Cerebellar nuclear complex (tissue), 1 donor: ENCODE measurements at places on chromosomes 2 and 18.

GRCh38 chr2:170878066-170878465 lies 51.0 kb upstream of the GORASP2 start:
- DNase-seq: no peak

- no peak for DNase-seq
Observed at GRCh38 chr2:69164061-69164778, 151.2 kb downstream of the ANTXR1 start.

- DNase-seq: no peak
Observed at GRCh38 chr2:108593547-108594098, 59.4 kb downstream of the LIMS1 start.

- DNase-seq: no peak
Observed at GRCh38 chr2:3586220-3586619, 8.7 kb upstream of the COLEC11 start.

DNA sequence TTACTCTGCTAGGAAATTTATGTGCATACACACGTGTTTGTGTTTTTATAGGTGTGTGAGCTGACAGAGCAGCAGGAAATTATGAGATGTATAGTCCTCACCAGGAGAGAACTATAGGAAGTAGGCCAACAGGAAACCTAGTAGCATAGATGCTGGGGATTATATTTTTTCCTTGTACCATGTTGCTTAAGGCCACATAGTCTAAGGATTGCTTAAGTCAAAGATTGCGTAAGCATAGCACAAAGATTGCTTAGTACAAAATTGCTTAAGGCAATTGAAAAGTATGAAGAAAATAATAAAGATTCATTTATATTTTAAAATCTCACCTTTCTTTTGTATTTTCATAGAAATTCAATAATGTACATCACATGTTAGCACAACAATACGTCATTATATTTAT lies 18.7 kb upstream of the CCDC102B start:
- DNase-seq: no peak

GRCh38 chr2:104504331-104505073 lies 349.4 kb upstream of the POU3F3 start:
- no peak for DNase-seq

DNA sequence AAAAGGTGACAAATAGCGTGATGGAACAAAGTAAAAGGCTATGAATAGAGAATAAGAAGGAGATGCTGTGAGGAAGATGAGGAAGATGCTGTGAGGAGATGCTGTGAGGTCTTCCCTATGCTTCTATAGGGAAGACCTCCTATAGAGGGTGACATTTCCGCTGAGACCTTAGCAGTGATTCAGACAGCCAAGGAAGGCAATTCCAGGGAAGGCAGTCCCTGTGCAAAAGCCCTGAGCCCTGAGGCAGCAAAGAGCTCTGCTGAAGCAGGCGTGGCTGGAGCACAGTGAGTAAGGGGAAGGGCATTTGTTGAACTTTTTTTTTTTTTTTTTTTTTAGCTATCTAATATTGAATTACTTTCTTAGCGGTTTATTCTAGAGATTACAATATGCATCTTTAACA lies 142.7 kb upstream of the FOSL2 start:
- DNase-seq: no peak

DNA sequence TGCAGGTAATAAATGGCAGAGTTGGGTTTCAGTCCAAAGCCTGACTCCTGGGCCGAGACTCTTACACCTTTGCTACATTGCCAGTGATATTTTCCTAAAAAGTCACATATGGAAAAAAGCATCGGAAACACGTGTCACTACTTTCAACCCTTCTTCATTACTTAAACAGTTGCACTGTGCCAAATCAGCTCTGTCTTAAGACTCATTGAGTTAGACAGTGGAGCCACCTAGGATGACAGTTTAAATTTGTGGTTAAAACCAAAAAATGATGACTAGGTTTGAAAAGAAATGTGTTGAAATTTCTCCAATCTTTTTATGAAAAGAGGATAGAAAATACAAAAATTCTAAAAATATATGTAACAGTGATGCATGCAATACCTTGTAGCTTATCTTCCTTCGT lies 97.5 kb downstream of the TMEM247 start:
- DNase-seq: no peak

DNA sequence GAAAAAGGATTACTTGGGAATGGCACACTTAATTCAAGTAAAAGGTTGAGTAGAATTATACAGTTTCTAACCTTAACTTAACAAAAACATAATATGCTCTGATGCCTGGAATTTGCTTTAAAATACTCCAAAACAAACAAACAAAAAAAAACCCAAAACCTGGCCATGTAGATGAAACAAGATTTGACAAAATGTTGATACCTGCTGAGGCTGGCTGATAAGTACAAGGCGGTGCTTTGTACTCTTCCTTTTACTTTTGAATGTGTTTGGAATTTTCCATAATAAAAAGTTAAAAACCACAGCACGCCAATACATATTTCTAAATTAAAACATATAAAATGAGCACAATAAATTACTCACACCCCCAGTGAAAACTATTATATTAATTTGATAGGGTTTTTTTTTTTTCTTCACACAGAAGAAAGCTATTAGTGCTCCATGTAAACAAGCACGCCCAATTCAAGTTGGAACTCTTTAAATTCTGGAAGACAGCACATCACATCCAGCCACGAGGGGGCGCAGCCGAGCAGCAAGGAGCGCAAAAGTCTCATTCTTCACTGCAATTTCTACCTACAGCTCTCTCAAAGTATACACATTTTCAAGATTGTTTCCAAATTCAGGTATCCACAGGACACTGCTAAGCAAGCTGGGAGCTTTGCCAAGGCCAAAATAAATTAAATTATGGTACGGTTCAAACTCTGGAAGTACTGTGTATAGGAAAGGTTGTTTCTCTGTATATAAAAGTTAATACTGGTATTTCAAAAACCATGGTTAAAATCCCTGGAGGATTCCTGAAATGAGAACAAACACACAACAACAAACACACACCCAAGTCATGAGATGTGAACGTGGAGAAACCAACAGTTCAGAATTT lies 7.5 kb downstream of the SERTAD2 start:
- peak; percentile 59 for DNase-seq

DNA sequence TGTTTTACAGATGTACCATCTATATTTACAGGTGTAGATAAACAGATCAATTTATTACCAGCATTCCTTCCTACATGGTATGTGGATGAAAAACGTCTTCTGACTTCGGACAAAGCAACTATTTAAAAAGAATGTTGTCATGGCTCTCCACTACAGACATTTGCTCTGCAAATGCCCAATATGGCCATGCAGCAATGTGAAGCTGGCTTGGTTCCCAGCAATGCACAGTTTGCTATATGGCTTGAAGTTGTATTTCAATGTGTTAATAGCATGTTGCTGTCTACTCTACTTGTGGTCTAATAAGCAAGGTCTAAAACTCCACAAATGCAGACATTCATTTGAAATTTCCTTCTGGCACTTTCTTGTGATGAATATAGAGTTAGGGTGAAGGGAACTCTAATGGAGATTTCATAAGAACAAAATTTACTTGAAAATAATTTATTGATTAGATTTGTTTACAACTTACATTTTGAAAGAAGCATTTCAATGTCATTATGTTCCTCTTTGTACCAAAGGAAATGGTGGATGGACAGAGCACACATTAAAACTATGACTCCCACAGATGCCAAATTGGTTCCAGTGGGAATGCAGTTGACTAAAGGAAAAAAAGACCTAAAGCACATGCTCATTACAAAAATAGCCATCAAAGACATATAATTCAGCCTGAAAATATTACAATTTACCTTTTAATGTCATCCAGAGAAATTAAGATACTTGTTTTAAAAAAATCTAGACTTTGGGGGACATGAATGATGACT lies 234.0 kb downstream of the DYM start:
- no peak for DNase-seq
